Activated CD4-positive, alpha-beta memory T cell treated with anti-CD3 and anti-CD28 coated beads, Interleukin-2, amount 10 ng/mL, durations not matched to agents 7 days and 5 days (primary cell): ENCODE measurements at places on chromosomes 6 and 20. TPM values are rescaled to one million over a fixed set of nuclear protein-coding genes. Genes with fewer than 3 reads are reported as not detected.
A peak's percentile ranks its signal among the peaks of the same experiment; 100 is the strongest.

The EMILIN3 gene
- total RNA-seq = not detected

DNA sequence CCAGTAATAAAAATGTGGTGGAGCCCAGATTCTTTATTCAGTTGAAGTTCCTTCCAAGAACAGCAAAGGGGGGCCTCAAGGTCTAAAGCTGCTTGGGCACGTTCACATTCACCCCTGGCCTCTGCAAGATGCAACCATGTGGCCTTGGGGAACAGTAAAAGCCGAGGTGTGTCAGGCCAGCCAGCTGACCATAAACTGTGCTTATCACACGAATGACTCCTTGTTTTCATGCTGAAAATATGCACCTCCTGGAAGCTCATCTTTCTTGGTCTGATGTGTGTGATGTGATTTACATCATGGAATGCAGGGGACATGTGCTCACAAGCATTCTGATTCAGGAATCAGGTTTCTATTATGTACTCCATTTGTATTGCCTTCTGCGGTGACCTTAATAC is 211.6 kb upstream of the MARCKS start:
- H3K4me1 ChIP-seq = no peaks in the 10 kb centered on the region
- DNase-seq = no peak
- H3K36me3 ChIP-seq = no peaks in the 10 kb centered on the region
- no peak overlapping the region for H3K4me3 ChIP-seq
- no peak overlapping the region for H3K27ac ChIP-seq
- no peaks in the 10 kb centered on the region for H3K27me3 ChIP-seq

- no peak for DNase-seq
- peaks cover 49% of the 10 kb centered on the region for H3K4me1 ChIP-seq
- H3K27ac ChIP-seq = no peak overlapping the region
- no peaks in the 10 kb centered on the region for H3K27me3 ChIP-seq
These were observed 82.2 kb downstream of the ATXN1 start for GRCh38 chr6:16679050-16679449.

The DUSP15 gene
- total RNA-seq = not detected

DNA sequence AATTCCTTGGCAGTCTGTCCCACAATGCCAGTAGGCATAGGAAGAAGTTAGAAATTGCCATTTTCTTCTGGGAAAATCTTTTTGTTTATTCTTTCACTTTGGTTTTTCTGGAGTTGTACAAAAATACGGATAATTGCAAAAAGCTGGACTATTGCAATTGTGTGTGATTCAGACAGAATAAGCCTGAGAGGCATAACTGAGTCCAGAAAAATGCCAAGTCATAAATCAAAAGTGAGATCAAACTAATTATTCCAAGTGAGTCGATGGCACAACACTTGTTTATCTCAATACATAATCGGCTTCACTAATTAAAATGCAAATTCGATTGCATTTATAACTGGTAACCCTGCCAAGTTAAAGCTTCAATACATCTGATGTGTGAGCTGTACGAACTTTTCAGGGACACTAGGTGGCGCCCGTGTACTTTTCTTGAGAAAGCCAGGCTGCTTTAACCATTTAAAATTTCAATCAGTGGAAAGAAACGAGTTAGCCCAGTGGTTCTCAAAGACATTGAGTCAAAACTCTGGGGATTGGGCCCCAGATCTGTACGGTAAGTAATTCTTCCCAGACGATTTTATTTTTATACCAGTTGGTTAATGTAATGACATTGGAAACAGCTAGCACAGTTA is 102.6 kb downstream of the LAMP5 start:
- H3K27me3 ChIP-seq = peaks cover 7% of the 10 kb centered on the region
- no peaks in the 10 kb centered on the region for H3K4me1 ChIP-seq
- DNase-seq = peak; percentile 49
- no peak overlapping the region for H3K4me3 ChIP-seq

The SLC35D3 gene
- not detected for total RNA-seq

DNA sequence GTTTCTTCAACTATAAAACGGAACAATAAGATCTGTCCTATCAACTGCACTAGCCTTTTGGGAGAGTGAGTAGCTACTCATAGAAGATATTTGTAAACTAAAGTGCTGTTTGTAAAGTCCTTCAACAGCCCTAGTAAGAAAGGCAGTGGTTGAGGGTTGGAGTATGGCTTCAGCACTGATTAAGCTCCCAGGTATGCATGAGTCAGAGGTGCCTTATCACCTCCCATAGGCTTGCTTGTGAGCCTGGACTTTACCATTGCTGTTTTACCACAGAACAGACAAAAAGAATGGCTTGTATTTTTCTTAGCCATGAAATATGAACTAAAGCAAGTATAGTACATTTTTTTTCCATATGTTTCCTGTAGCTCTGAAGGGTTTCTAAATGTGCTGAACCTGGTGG is 44.1 kb downstream of the SAMD3 start:
- no peak overlapping the region for H3K27ac ChIP-seq
- no peaks in the 10 kb centered on the region for H3K27me3 ChIP-seq
- no peak overlapping the region for H3K4me3 ChIP-seq
- DNase-seq = no peak

DNA sequence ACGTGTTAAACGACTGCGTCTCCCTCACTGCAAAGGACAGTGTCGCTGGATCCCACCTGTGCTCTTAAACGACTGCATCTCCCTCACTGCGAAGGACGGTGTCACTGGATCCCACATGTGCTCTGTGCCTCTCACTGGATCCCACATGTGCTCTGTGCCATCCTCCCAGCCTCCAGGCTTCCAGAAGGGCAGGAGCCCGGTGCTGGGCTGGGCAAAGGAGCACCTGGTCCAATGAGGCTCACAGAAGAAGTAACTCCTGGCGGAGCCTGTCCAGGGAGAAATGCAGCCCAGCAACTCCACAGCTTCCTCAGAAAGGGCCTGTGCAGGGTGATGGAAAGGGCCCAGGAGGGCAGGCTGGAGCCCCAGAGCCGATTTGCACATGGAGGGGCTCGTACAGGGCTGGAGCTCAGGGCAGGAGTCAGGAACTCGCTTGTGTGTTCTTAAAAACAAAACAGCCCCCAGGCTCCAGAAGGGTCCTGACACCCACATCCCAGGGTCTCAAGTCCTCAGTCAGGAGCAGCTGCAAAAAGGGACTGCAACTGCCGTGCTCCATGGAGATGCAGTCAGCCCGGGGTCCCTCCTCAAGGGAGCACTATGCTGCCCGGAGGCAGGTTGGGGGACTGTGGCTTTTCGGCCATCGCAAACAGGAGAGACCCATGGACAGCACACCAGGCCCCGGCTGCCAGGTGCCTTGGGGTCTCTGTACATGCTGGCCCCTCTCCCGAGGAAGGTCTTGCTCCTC is 52.7 kb downstream of the DLL1 start:
- H3K36me3 ChIP-seq = no peaks in the 10 kb centered on the region
- H3K4me3 ChIP-seq = no peak overlapping the region
- H3K27me3 ChIP-seq = no peaks in the 10 kb centered on the region
- H3K27ac ChIP-seq = no peak overlapping the region
- H3K4me1 ChIP-seq = no peaks in the 10 kb centered on the region
- no peak for DNase-seq

DNA sequence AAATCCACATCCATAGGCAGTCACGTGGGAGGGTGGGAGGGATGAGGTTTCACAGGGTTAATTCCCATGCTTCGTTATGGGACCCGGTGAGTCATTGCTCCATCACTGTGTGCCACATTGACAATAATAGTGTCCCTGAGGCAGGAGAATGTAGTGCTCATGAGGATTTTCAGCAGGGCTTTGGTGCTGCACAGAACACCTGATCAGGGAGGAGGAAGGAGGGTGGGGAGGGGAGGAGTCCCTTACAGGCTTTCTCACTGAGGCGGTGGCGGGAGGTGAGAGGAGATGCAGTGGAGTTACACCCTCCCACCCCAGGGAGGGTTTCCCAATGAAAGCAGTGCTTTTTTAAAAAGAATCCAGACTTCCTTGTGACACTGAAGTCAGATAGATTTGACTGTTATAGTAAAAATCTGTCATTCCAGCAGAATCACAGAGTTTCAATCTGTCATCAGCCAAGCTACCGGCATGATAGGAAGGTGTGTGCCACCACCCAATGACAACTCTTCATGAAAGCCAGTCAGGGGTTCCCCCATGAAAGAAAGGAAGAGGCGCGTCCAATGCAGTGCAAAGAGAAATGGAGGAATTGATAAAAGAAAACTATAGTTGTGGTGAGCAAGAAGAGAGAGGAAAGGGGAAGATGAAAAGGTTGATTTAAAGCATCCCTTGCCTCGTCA is 144.8 kb downstream of the TBC1D7 start:
- H3K36me3 ChIP-seq = no peaks in the 10 kb centered on the region
- peaks cover 3% of the 10 kb centered on the region for H3K4me1 ChIP-seq
- no peak overlapping the region for H3K4me3 ChIP-seq
- no peak for DNase-seq
- no peak overlapping the region for H3K27ac ChIP-seq
- peaks cover 23% of the 10 kb centered on the region for H3K27me3 ChIP-seq

GRCh38 chr6:116497113-116497676 is 14.2 kb upstream of the CALHM5 start:
- H3K4me3 ChIP-seq = no peak overlapping the region
- H3K27me3 ChIP-seq = peaks cover 30% of the 10 kb centered on the region
- H3K36me3 ChIP-seq = no peaks in the 10 kb centered on the region
- no peak overlapping the region for H3K27ac ChIP-seq
- no peak for DNase-seq

- H3K27ac ChIP-seq = no peak overlapping the region
- no peak for DNase-seq
- H3K4me3 ChIP-seq = no peak overlapping the region
- H3K36me3 ChIP-seq = no peaks in the 10 kb centered on the region
- no peaks in the 10 kb centered on the region for H3K4me1 ChIP-seq
These were observed 146.9 kb downstream of the DNAH8 start for GRCh38 chr6:38861926-38862401.

The RFX6 gene
- total RNA-seq = not detected

DNA sequence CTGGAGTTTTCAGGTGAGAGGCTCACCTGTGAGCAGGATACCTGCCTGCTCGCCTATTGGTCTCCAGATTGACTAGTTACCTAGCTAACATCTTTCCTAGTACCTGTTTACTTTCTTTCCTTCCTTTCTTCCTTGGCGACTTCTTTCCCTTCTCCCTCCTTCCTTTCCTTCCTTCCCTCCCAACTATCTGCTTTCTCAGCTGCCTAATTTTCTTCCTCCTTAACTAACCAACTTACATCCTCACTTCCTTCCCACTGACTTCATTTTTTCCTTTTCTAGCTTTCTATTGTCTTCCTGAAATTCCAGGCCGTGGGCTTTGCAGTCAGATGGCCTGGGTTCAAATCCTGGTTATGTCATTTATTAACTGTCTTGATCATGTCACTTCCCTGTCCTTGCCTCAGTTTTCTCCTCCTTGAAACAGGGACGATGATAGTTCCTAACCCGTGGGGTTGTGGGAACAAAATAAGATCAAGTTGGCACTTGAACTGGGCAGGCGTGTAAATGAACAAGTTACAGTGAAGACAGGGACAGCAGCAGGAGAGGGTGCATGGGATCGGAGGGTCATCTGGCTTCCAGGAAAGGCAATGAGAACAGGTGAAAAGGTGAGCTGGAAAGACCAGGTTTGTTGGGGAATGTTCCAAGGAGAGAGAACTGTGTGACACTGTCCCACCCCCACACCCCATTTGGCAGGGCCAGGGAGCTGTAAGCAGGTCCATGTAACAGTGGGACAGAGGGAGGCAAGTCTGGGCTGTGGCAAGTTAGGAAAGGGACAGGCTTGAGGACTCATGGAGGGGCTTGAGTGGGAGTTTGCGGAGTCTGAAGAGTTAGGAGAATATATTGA is 540 bp downstream of the SGK2 start:
- no peaks in the 10 kb centered on the region for H3K27me3 ChIP-seq
- no peak for DNase-seq
- H3K27ac ChIP-seq = no peak overlapping the region
- no peaks in the 10 kb centered on the region for H3K4me1 ChIP-seq
- no peaks in the 10 kb centered on the region for H3K36me3 ChIP-seq

- peaks cover 11% of the 10 kb centered on the region for H3K4me1 ChIP-seq
- H3K27ac ChIP-seq = no peak overlapping the region
- H3K36me3 ChIP-seq = no peaks in the 10 kb centered on the region
- peaks cover 30% of the 10 kb centered on the region for H3K27me3 ChIP-seq
- DNase-seq = no peak
- H3K4me3 ChIP-seq = no peak overlapping the region
These were observed 17.0 kb upstream of the RPS6KA2 start for GRCh38 chr6:166643891-166644590.

The COX7A2 gene
- total RNA-seq = 469 TPM

- H3K4me3 ChIP-seq = peak overlapping the region; percentile 96
- peak overlapping the region; percentile 78 for H3K27ac ChIP-seq
- no peaks in the 10 kb centered on the region for H3K27me3 ChIP-seq
- peaks cover 41% of the 10 kb centered on the region for H3K36me3 ChIP-seq
- no peak for DNase-seq
These were observed 616 bp downstream of the CHMP4B start for GRCh38 chr20:33811776-33812151.

The ARFRP1 gene
- total RNA-seq = 53.4 TPM

GRCh38 chr6:29576056-29576455 is 8.9 kb upstream of the OR2H2 start:
- H3K27me3 ChIP-seq = peaks cover 33% of the 10 kb centered on the region
- no peak for DNase-seq
- H3K4me3 ChIP-seq = no peak overlapping the region
- no peaks in the 10 kb centered on the region for H3K4me1 ChIP-seq

DNA sequence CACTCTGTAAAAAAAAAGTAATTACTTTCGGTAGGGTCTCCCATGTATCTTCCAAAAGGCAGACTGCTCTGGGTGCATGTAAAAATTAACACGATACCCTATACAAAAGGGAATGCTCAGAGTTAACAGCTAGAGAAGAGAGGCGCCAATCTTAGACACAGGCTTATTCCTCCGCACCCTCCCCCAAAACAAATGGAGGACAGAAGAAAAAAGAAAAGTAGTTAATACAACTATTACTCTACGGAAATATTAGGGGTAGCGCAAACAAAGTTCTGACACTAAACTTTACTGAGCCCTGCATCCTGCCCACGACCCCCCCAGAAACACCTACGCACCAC is 331 bp upstream of the UFL1 start:
- DNase-seq = no peak
- peak overlapping the region; percentile 99 for H3K27ac ChIP-seq
- H3K4me1 ChIP-seq = peaks cover 22% of the 10 kb centered on the region
- no peaks in the 10 kb centered on the region for H3K27me3 ChIP-seq
- peak overlapping the region; percentile 100 for H3K4me3 ChIP-seq

The OR2J1 gene
- total RNA-seq = not detected

The HTR1E gene
- total RNA-seq = not detected

DNA sequence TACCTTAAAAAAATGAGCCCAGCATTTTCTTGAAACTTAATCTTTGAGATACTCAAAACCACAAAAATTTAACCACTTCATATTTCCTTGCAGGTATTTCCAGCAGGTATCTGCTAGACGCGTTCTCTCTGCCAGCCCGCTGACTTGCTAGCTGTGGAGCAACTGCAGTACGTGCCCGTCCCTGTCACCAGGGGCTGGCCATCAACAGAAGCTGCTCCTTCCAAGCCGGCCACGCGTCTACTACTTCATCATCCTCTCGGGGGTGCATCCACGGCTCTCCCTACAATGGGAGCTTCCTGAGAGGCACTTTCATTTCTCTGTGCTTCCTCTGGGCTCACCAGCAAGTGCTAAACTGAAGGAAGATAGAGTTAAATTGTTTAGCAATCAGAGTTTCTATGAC is 132.4 kb downstream of the DTNBP1 start:
- H3K27ac ChIP-seq = no peak overlapping the region
- H3K4me1 ChIP-seq = no peaks in the 10 kb centered on the region
- DNase-seq = no peak
- no peaks in the 10 kb centered on the region for H3K27me3 ChIP-seq
- H3K36me3 ChIP-seq = peaks cover 26% of the 10 kb centered on the region
